ENCODE measurements at places on chromosomes 6 and 20. TPM values are rescaled to one million over a fixed set of nuclear protein-coding genes. Genes with fewer than 3 reads are reported as not detected.
A peak's percentile ranks its signal among the peaks of the same experiment; 100 is the strongest.

Gene PTCHD4
- not detected for total RNA-seq

Gene MCHR2
- total RNA-seq = not detected

Gene TP53RK
- 9.5 TPM for total RNA-seq

Gene ISM1
- 0.70 TPM for total RNA-seq

Gene C6orf52
- not detected for total RNA-seq

Gene TFAP2B
- total RNA-seq = not detected

Gene STX7
- total RNA-seq = 31.4 TPM

Gene ENPP4
- 4.1 TPM for total RNA-seq

GRCh38 chr6:168083514-168083885 lies 4.5 kb upstream of the FRMD1 start:
- no peaks in the 10 kb centered on the region for H3K4me1 ChIP-seq
- no peak overlapping the region for H3K27ac ChIP-seq
- no peak for DNase-seq
- no peaks in the 10 kb centered on the region for H3K27me3 ChIP-seq

- H3K36me3 ChIP-seq = no peaks in the 10 kb centered on the region
- H3K27me3 ChIP-seq = no peaks in the 10 kb centered on the region
- no peak overlapping the region for H3K27ac ChIP-seq
Observed at GRCh38 chr6:64280569-64280968, 645.0 kb downstream of the PHF3 start.

GRCh38 chr6:155311086-155311485 lies 3.2 kb downstream of the TFB1M start:
- H3K4me1 ChIP-seq = no peaks in the 10 kb centered on the region
- H3K36me3 ChIP-seq = no peaks in the 10 kb centered on the region
- no peak for DNase-seq
- H3K27ac ChIP-seq = no peak overlapping the region

DNA sequence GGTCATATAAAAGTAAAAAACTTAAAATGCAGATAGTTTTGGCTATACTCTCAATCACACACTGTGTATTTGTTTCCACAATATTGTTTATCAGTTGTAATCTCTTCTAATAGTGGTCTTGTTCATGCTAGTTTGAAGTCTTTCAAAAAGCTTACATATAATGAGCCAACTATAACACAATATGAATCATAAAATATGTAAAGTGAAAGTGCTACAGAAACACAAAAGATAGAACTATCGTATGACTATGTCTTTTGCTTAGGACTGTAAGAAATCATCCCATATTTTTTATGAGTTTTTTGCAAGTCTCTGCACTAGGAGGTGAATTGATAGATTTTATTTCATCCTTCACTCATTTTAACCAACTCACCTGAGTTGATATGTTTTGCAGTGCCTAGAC lies 136.0 kb downstream of the MMUT start:
- H3K4me3 ChIP-seq = no peak overlapping the region
- no peaks in the 10 kb centered on the region for H3K27me3 ChIP-seq
- DNase-seq = no peak
- no peaks in the 10 kb centered on the region for H3K36me3 ChIP-seq

- H3K27me3 ChIP-seq = no peaks in the 10 kb centered on the region
- H3K27ac ChIP-seq = no peak overlapping the region
- H3K36me3 ChIP-seq = no peaks in the 10 kb centered on the region
- H3K4me3 ChIP-seq = no peak overlapping the region
- DNase-seq = no peak
Observed at GRCh38 chr6:130931683-130932082, 104.5 kb downstream of the SMLR1 start.

- DNase-seq = no peak
- no peak overlapping the region for H3K27ac ChIP-seq
- H3K4me1 ChIP-seq = no peaks in the 10 kb centered on the region
- no peaks in the 10 kb centered on the region for H3K36me3 ChIP-seq
Observed at GRCh38 chr20:14992153-14992552, 654.7 kb upstream of the FLRT3 start.

DNA sequence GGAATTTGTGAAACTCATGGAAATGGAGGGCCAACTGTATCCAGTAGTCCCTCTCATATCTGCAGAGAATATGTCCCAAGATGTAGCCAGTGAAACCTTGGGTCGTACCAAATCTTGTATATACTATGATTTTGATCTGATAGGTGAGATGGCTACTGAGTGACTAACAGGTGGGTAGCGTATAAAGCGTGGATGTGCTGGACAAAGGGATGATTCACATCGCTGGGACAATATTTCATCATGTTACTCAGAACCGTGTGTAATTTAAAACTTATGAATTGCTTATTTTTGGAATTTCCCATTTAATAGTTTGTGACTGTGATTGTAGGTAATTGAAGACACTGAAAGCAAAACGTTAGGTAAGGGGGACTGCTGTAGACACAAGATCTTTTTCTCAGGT lies 144.1 kb downstream of the SMAP1 start:
- no peaks in the 10 kb centered on the region for H3K4me1 ChIP-seq
- no peak overlapping the region for H3K4me3 ChIP-seq
- H3K27ac ChIP-seq = no peak overlapping the region
- no peak for DNase-seq

- no peak overlapping the region for H3K4me3 ChIP-seq
- DNase-seq = peak; percentile 71
- H3K4me1 ChIP-seq = no peaks in the 10 kb centered on the region
- no peaks in the 10 kb centered on the region for H3K36me3 ChIP-seq
Observed at GRCh38 chr6:14396826-14397517, 279.4 kb downstream of the CD83 start.

- H3K27ac ChIP-seq = no peak overlapping the region
- no peaks in the 10 kb centered on the region for H3K36me3 ChIP-seq
- no peaks in the 10 kb centered on the region for H3K27me3 ChIP-seq
- H3K4me1 ChIP-seq = no peaks in the 10 kb centered on the region
Observed at GRCh38 chr20:16451982-16452381, 121.3 kb downstream of the KIF16B start.

DNA sequence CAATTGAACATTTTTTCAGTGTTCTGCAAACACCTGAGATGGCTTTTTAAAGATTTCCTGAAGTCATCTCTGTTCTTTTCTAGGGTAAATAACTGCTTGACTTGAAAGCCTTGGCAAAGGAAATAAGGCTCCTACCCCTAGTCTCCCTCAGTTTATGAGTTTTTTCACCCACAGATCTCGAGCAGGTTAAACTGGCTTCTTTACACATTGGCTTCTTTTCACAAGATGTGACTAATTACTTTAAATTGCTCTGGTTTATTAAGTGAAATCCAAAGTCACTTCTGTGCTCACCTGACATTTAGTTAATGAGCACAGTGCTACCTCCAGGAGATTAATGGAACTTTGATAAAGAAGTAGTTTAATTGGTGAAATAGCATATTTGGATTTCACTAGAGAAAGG lies 33.2 kb downstream of the SOX4 start:
- no peak for DNase-seq
- no peaks in the 10 kb centered on the region for H3K27me3 ChIP-seq
- no peak overlapping the region for H3K4me3 ChIP-seq
- H3K36me3 ChIP-seq = no peaks in the 10 kb centered on the region
- H3K27ac ChIP-seq = no peak overlapping the region
- no peaks in the 10 kb centered on the region for H3K4me1 ChIP-seq

DNA sequence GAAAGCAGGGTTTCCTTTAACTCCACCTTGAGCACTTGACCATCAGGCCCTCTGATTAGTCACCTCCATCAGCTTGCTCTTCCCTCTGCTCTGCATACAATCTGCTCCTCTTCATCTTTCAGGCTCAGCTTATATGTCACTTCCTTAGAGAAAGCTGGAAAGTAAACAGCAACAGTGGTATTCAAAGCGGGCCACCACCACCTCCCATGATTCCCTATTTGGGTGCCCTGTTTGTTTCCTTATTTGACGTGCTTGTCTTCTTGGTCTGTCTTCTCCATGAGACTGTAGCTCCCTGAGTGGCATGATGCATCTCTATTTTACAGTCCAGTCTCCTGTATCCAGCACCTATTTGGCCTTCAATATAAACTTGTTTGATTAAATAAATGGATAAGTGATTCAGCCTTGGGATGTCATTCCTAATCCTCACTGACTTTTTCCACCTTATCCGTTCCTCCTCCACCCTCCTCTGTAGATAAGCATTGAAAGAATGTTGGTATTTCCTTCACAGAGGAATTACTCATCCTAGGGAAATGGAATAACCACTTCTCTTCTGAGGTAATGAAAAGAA lies 102.8 kb upstream of the SGK1 start:
- H3K27ac ChIP-seq = no peak overlapping the region

- H3K27ac ChIP-seq = no peak overlapping the region
- no peaks in the 10 kb centered on the region for H3K4me1 ChIP-seq
- H3K4me3 ChIP-seq = no peak overlapping the region
Observed at GRCh38 chr6:74851596-74851995, 354.3 kb downstream of the COL12A1 start.

DNA sequence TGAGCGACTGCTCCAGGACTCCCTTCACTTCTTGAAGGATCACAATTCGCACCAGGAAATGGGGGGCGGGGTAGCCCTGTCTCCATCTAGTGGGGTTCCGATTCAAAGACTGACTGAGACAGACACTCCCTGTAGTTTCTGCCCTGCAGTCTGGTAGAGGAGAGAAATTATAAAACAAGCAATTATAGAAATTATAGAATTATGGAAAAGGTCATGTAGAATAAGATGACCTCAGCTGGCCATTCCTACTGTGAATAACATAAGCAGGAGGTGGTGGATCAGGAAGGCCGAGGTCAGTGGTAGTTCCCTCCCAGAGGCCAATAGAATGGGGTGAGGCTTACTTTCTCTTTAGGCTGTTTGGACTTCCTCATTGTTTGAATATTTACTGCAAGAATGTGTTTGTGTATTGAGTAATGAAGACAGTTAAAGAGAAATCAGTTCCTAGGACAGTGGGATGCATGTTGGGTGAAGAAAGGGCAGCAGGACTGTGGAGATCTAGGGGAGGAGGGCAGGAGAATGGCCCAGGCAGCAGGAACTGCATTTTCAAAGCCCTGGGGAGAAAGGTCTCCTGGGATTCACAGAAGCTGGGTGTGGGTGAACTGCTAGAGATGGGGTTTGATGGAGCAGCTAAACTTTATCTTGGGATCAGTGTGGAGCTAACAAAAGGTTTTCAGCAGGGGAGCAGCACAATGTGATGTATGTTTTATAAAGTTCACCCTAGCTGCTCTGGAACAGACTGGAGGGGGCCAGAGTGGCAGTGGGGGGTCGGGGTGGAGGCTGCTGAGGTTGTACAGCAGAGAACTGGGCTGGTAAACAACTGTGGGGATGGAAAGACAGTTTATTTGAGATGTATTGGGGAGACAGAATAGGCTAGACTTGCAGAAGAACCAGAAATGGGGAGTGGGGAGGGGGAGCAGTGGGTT lies 2.1 kb downstream of the ZNF341 start:
- peak; percentile 78 for DNase-seq
- H3K27me3 ChIP-seq = no peaks in the 10 kb centered on the region
- peak overlapping the region; percentile 2 for H3K4me3 ChIP-seq
- H3K36me3 ChIP-seq = no peaks in the 10 kb centered on the region
